ENCODE measurements at places on chromosomes 4 and X. TPM values are rescaled to one million over a fixed set of nuclear protein-coding genes. Genes with fewer than 3 reads are reported as not detected.

- no peak for DNase-seq
Observed at GRCh38 chrX:133854290-133854689, 131.1 kb downstream of the GPC3 start.

CYP4V2 gene
- 2.7 TPM for total RNA-seq

CEP135 gene
- total RNA-seq, result 10.5 TPM

BMX gene
- total RNA-seq, result not detected
